ENCODE measurements at places on chromosomes 7 and 10.
A peak's percentile ranks its signal among the peaks of the same experiment; 100 is the strongest.

DNA sequence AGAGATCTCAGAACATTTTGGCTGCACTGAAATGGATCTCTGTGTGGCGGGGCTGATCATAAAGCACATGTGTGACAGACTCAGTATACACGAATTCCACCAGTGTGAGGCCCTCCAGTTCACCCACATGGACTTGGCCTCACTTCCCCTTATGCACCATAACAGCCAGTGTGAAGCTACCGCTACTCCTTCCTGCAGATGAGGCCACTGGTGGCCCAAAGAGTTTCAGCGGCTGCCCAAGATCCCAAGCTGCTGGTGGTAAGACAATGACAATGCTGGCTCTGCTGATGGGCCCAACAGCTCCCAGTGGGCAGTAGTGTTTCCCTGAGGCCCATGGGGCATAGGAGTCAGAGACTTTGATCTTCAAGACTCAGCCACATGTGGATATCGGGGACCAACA, 21.0 kb upstream of the C10orf71 start:
- DNase-seq: no peak

DNA sequence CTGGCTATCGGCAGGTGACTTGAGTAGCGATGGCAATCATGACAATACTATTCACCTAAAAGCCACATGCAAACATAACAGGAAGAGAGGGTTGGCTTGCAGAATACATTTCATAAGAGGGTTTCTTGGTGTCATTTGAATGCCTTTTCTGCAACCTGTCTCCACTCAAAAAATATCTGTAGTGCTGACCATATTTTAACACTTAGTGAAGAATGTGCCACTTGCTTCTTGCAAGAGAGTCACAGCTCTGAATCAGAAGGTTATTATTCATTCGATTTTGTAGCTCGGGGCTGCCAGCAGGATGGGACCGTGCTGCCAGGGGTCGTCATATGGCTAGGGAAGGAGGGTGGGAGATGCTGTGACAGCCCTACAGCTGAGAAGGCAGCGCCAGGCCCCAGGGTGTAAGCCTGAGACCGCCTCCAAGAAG, 152.0 kb upstream of the PITRM1 start:
- DNase-seq: no peak

DNA sequence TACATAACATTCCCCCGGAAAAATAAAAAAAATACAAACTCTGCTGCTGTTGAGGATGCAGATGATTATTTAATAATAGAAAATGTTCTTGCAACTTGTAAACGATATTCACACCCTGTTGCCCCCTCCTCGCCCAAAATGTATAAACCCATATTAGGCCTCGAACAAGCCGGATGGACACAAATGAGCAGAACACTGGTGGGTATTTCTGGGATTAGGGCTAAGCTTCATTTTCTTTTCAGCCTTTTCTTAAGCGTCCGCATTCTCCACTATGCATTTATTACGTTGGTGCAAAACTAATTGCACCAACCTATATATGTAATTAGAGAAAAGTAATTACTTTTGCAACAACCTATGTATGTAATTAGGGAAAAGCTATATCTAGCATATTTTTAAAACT, 349 bp upstream of the GNG11 start:
- no peak for DNase-seq

GRCh38 chr10:110781139-110781538, 90.6 kb upstream of the PDCD4 start:
- DNase-seq: no peak

- peak; percentile 72 for DNase-seq
Observed at GRCh38 chr10:97731346-97732051, 5.4 kb upstream of the ZFYVE27 start.

DNA sequence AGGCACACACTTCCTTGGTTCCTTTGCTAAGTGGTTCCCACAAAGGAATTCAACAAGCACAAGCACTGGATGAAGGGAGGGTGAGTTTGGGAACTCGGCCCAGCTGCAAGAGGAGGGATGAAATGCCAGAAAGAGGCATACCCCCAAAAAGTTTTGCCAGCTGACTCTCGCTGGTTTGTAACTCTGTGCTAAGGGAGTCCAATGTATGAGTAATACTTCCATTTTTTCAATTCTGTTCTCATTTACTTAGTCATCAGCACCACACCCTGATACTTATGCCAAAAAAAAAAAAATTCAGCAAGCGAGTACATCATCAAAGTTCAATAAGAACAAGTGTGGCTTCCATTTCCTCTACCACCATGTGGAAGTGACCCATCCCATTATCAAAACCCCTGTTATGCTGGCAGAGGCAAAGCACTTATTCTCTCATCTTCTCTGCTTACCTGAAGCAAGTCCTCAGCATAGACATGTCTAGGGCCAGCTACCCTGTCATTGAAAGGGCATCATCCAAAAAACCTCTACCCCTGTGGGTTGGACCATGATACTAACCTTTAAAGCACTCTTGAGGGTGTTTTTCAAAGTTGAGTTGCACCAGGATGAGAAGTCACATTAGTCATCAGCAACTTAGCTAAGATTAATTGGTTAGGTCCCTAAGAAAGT, 6.9 kb upstream of the HYCC1 start:
- peak; percentile 5 for DNase-seq

- DNase-seq: no peak
Observed at GRCh38 chr7:3206101-3206500, 95.0 kb upstream of the SDK1 start.

DNA sequence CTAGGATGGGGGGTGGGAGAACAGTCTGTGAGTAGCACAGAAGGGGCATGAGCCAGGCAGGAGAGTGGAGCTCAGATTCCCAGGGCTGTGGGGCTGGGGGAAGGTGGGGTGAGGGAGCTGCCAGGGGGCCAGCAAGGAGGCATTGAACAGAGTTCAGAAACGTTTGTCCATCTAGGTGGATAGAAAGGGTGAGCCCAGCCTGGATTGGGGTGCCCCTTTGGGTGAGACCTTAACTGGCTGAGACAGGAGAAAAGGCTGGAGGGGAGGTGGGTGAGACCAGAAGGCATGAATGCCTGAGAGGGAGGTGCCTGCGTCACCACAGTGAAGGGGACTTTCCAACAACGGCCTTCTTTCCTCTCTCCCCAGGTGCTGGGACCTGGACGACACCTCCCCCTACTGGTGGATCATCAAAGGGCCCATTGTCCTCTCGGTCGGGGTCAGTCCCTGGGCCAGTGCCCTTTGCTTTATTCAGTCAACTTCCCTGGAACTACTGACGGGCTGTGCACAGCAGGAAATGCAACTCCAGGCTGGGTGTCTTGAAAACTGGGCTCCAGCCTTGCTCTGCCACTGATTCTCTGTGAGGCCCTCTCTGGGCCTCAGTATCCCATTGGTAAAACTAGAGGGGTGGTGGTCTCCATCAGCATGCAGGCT, 11.0 kb downstream of the GHRHR start:
- DNase-seq: no peak

GRCh38 chr10:59234816-59235429, 58.5 kb downstream of the PHYHIPL start:
- no peak for DNase-seq

- DNase-seq: no peak
Observed at GRCh38 chr10:61120805-61121204, 176.8 kb upstream of the RHOBTB1 start.

DNA sequence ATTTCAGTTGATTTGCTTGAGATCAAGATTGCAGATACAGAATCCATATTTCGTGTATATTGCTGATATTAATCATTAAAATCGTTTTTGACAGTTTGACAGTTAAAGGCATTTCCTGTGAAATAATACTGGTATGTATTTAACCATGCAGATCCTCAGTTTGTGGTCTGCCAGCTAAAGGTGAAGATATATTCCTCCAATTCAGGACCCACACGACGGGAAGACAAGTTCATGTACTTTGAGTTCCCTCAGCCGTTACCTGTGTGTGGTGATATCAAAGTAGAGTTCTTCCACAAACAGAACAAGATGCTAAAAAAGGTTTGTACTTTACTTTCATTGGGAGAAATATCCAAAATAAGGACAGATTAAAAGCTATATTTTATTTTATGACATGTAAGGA, 94.3 kb downstream of the PTEN start:
- no peak for DNase-seq

- no peak for DNase-seq
Observed at GRCh38 chr7:114468844-114469243, 54.2 kb downstream of the FOXP2 start.

DNA sequence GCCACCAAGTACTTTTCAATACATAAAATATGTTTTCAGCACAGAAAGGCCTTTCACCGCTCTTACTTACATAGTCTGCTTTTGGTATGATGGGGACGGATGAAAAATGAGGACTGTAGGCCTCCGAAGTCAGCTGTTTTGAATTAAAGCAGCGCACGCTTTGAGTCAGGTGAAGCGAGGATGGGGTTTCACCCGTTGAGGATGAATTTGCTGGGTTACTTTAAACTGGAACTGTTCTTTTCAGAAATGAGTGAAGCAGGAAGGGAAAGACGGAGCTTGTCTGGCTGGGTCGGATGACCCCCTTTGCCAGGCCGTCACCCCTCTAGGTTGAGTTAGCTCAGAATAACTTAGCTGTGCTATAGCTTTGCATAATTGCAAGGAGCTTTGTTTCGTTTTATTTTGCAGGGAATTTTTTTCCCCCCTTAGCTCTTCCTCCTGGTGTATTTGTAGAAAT, 40.0 kb downstream of the CUX1 start:
- no peak for DNase-seq

GRCh38 chr10:3014968-3015367, 52.4 kb upstream of the PFKP start:
- no peak for DNase-seq

DNA sequence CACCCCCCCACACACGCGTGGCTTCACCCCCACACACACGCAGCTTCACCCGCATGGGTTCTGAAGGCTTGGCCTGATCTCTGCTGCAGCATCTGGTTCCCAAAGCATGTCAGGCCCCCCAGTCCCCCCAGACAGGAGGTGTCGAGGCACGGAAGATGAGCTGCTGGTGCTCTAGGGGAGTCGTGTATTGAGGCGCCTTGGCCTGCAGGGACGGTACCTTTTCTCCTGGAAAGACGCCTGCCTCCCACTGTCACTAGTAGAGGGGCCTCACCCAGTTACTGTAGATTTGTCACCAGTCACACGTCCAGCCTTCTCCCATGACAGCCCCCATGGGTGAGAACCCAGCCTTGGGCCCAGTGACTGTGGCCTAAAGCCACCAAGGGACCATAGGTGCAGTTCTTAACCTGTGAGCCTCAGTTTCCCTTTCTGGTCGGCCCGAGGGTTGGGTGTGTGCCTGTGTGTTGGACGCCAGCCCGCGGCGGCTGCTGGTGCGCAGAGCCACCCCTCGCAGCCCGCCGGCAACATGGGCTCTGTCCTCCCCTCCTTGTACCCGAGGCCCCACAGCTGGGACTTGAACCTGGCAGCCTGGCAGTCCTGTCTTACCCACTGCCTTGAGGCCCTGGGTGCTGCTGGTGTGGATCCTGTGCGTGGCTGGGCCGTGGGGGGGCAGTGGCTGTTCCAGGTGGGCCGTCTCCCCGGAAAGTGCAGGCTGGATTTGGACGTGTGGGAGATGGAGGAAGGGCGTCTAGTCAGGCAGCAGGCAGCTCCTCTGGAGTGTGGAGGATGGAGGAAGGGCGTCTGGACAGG, 81.7 kb downstream of the NKX6-2 start:
- no peak for DNase-seq

DNA sequence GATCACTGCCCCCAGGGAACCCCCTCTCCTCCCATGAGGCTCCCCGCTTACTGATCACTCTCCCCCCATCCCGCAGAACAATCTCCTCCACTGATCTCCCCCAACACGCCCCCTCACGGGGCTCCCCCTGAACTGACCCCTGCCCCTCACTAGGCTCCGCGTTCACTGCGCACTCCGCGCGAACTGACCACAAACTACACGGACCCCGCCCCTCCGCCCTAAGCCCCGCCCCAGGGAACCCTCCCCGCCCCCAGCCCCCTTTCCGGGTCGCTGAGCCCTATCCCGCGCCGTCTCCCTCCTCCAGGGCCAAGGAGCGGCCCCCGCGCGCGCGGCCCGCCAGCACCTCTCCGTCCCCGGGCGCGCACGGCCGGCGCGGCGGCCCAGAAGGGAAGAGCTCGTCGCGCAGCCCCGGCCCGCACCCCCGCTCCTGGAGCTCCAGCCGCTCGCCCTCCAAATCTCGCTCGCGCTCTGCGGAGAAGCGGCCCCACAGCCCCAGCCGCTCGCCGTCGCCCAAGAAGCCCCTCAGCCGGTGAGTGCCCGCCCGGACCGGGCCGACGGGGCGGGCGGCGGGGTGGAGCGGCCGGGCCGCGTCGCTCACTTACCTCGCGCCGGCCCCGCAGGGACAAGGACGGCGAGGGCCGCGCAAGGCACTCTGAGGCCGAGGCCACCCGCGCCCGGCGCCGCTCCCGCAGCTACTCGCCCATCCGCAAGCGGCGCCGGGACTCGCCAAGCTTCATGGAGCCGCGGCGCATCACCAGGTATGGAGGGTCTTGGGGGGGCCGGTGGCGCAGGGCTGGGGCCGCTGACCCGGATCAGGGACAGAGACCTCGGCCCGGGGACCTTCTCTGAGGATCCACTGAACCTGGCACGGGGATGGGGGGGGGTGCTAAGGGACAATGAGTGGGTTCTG, 19.9 kb upstream of the HSPB1 start:
- DNase-seq: peak; percentile 45

GRCh38 chr7:28408960-28409715, 3.2 kb upstream of the CREB5 start:
- peak; percentile 62 for DNase-seq

GRCh38 chr10:33609546-33609945, 275.1 kb upstream of the NRP1 start:
- no peak for DNase-seq

- DNase-seq: no peak
Observed at GRCh38 chr10:35387768-35388167, 51.5 kb downstream of the CCNY start.

DNA sequence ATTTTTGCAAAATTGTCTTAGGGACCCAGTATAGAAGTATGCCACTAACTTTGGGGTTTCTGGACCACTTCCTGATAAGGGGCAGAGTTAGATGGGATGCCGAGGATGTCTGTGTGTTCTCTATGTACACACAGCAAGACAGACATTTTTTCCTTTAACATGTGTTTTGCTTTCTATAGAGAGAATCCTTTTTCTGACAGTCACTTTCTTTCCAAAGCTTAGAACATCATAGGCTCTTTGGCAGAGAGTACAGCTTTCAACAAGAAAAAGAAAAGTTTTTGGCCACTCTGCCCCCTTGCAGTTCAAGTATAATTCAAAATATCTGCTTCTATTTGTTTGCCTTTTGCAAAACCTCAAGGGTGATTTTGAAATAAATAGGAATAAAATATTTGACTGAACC, 44.1 kb downstream of the PAPSS2 start:
- no peak for DNase-seq

GRCh38 chr10:119301397-119301796, 94.0 kb downstream of the GRK5 start:
- DNase-seq: peak; percentile 79

GRCh38 chr7:127892488-127893314, 138.5 kb downstream of the LRRC4 start:
- DNase-seq: no peak

- no peak for DNase-seq
Observed at GRCh38 chr7:27774717-27775328, 34.9 kb downstream of the TAX1BP1 start.

GRCh38 chr7:1691601-1692514, 21.8 kb downstream of the ELFN1 start:
- no peak for DNase-seq

GRCh38 chr7:21544303-21544656, 1.4 kb downstream of the DNAH11 start:
- no peak for DNase-seq

GRCh38 chr10:624605-625332, 64.7 kb downstream of the DIP2C start:
- DNase-seq: no peak
